ENCODE measurements at places on chromosomes 6 and 20.

DNA sequence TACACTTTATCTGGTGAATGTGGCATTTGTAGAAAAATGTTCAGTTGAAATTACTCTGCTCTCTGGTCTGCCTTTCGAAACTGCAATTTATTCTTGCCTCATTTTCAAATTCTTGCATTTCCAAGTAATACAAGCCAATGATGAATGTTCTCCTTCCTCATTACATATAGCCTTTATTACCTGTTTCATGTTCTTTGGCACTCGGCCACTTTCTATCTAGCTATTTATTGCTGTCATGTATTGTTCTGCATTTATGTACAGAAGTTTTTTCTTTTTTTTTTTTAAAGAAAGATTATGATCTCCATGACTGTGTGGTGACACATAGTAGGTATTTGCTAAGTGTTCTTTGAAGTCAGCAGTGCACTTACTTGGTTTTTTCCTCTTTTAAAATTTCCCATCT, 261.4 kb downstream of the ZFAND3 start:
- DNase-seq, result no peak

DNA sequence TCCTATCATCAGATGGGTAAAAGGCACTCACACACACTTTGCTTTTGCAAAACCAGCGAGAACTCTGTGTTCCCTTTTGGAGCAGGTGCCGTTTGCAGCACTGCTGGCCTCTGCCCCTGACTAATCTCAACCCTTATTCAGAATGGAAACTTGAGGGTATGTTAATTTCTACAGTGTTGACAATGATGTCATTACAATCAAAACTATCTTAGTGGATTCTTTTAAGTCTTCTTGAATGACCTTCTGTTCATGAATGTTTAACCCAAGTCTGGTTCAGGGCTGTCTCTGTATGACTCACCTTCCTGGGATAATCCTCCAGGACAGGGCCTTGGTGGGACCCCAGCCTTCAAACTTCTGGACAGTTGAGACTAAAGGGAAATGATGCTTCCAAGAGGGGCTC, 197.9 kb downstream of the CDH4 start:
- DNase-seq, result no peak

DNA sequence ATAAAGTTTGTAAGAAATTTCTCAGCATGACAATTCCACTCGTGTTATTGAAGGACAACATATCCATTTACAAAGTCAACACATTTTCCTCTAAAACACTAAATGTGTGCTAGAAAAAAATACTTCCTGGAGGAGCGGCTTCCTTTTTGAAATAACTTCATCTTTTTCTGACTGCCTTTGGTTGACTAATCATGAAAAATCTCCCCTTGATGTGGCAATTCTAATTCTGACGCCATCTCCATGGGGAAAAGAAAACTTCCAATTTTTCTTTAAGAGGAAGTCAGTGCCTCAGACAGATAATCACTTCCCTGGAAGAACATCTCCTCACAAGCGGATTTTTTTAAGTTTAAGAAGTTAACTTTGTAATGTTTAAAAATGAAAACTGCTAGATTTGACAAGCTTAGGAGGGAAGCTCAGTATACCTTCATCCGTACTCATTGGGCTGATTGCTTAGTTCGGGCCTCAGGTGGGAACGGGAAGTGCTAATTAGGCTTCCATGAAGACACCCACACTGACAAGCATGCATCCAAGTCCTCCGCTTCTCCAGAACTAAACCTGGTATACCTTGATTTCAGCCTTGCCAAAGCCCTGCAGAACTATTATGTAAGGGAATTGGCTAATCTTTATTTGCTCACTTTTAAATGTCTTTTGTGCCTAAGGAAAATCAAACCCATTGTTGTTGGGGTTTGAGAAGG, 35.1 kb upstream of the DUSP22 start:
- DNase-seq, result no peak

- DNase-seq, result no peak
Observed at GRCh38 chr6:43478008-43478372, 620 bp downstream of the TJAP1 start.

DNA sequence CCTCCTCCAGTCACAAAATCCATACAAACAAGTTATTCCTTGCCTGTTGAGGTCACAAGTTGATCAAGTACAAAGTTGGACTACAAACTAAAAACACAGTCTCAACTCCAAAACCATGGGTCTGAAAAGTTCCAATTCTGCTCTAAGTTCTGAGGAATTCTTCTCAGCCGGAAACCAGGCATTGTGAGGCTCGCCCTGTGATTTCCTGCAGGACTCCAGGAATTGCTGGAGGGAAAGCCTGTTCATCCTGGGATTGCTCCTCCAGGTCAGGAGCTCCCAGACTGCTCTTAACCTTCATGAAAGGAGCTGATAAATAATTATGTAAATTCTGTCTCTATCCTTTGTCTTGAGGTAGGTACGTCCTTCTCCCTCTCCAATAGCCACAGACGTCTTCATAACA, 8.5 kb downstream of the TRAM2 start:
- DNase-seq, result no peak

DNA sequence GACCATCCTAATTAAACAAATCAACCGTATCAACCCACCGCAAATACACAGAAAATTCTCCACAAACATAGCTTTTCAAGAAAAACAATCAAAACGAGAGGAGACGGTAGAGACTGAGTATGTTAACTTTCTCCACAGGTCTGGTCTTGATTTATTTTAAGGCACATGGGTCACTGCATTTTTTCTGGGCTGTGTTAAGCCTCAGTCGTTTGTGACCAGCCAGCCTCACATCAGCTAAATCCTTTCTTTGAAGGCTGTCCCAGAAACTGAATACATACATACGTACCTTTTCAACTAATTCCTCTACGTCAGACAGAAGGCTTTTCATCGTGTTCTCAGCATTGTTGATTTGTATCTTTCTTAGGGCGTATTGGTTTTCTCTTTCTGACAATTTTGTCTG, 69.4 kb downstream of the LAMA4 start:
- no peak for DNase-seq

DNA sequence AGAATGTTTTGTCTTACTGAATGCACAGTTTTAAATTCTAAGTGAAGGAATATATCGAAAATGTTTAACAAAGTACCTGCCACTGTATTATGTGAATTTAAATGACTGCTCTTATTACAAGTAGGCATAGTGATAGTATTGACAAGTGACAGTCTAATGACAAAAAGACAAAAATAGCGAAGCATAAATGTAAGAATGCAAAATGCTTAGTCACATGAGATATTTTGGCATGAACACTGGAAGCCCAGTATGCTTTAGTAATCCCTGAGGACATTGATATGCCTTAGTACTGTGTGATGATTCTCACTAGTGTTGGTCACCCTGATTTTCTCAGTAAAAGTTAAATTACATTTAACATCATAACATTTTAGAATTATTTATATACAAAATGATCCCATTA, 153.5 kb downstream of the EYA4 start:
- no peak for DNase-seq

DNA sequence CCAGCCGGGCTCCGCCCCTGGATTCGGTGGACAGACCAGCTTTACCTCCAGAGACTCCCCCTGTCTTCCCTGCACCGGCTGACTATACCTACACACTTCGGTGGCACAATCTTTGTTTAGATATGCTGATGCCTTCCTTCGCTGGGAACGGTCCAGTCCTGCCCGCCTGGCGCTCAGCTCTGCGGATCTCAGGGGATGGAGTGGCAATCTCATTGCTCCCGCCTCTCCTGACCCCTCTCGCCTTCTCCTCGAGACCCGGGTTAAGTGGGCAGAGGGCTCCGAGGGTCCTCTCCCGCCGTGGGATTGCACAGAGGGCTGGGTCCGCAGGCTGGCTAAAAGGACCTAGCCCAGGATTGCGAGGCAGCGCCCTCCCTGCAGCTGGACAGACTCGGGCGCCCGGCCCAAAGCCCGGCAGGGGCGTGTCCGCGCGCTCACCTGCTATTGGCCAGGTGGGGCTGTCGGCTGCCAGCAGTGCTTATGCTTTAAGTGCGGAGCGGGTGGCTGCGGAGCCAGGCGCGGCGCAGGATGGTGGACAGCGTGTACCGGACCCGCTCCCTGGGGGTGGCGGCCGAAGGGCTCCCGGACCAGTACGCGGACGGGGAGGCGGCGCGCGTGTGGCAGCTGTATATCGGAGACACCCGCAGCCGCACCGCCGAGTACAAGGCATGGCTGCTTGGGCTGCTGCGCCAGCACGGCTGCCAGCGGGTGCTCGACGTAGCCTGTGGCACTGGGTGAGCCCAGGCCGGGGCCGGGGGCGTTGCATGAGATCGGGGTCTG, at the start of gene GNMT:
Gene GNMT (plus strand): TSS at position 512 of the 777 bp plus-strand sequence. CDS start 14 bp downstream, at position 526.
- DNase-seq, result no peak

DNA sequence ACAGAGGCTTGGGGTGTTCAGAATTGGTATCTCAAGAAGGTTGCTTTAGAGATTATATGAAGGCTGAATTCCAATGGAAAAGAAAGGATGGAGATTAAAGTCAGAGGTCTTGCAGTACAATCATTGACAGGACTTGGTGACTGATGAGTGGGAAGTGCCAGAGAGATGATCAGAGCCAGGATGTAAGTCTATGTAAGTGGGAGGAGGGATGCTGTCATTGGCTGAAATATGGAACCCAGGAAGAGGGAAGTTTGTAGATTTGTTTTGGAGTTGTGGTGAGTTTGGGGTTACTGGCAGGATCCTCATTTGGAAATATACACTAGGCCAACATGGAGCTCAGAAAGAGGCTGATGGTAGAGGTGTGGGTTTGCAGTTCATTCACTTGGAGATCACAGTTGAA, 23.8 kb upstream of the TNFAIP3 start:
- DNase-seq, result no peak

GRCh38 chr6:154842833-154843232, 109.6 kb downstream of the SCAF8 start:
- no peak for DNase-seq

- DNase-seq, result no peak
Observed at GRCh38 chr6:167565884-167566599, 241.2 kb downstream of the TTLL2 start.

DNA sequence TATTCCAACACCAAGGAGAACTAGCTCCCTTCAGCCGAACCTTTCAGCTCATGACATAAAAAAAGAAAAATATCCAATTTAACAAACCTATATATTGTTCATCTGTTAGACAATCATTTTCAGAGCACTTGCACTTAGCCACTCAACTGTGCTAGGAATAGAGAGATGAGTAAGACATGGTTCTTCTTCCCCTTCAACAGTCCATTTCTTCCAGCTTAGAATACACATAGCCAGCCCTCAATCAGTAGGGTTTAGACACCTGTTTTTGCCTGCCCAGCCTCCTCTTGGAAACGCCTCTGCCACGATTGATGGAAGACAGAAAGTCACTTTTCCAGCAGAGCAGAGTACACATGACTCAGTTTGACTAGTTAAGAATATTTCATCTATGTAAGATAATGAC, 21.8 kb downstream of the ADNP start:
- no peak for DNase-seq

DNA sequence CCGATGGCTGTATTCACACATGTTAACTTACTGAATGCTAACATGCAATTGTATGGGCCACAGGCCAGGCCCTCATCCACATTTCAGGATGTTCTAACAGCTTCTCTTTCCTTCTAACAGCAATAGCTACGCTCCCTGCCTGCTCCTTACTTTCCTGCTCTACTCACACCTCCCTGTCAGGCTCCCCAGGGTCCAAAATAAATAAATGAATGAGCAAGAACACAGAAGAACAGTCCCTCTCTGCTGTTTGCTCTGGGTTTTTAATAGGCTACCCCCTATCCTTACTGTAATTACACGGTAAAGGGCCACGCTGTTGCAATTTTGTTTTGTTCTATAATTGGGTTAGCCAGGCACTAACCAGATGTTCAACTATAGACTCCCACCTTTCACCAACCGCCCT, 135.6 kb downstream of the GMDS start:
- DNase-seq, result peak; percentile 94

- no peak for DNase-seq
Observed at GRCh38 chr20:51398083-51398482, 144.4 kb downstream of the NFATC2 start.

DNA sequence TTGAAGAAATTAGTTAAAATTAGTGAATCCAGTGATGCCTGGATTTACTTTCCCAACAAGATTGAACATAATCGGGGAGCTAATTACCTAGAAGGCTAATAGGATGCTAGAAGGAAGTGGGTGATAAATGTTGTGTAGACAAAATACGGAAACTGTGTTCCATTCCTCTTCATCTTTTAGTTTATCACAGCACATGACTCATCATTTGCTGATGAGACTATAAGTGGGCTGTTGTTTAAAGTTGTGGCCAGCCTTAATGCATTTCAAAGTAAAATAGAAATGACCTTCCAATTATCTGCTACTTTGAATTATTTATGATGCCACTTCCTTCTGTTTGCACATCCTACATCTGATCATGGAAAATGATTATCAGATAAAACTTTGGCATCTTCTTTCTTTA, 43.4 kb downstream of the OGFRL1 start:
- DNase-seq, result no peak

GRCh38 chr20:41587956-41588355, 30.2 kb downstream of the CHD6 start:
- DNase-seq, result no peak

GRCh38 chr20:34876406-34877282, at the start of gene ACSS2:
Gene ACSS2 (plus strand): TSS chr20:34876612. CDS start chr20:34876646, 34 bp downstream.
- DNase-seq, result no peak

DNA sequence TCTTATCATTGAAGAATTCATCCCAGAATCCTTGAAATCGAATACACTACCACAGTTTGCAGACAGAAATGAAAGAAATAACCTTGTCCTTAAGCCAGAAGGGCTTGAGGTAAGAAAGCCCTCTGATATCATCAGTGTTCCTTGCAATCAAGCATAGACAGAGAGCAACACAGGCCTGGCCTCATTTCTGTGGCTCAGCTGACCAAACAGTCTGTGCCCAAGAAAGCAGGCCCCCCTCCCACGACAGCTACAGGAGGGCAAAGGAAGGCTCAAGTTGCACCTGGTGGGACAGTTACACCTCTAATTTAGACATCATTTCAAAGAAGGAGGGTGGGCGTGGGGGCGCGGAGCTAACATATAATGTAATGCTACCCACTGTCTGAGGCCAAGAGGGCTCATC, 21.6 kb downstream of the KIF16B start:
- no peak for DNase-seq

- no peak for DNase-seq
Observed at GRCh38 chr6:114292431-114292830, 50.4 kb downstream of the HS3ST5 start.

Data from NCI-H2081 treated with DMSO at 0.1 percent for 48 hours (cell line).